ENCODE measurements at places on chromosomes 5 and 9.
A peak's percentile ranks its signal among the peaks of the same experiment; 100 is the strongest.

- no peak for DNase-seq
Measured at GRCh38 chr9:120690372-120690771, 23.9 kb downstream of the MEGF9 start.

DNA sequence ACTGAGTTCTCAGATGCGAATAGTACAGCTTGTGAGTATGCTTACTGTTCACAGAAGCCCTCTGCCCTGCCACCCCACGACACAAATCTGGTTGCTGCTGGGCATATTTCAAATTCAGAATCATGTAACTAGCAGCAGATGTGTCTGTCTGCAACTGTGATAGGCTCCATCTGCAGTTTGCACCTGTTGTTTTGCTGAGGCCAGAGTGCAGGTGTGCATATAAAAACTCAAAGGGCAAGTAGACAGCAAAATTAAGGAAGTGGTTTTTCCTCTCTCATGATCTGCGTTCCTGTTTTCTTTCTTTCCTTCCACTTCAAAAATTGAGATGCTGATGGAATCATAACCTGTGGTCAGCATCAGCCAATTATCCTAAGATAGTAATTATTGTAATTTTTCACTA is 1000.5 kb downstream of the PTPRD start:
- DNase-seq = peak; percentile 85

GRCh38 chr5:98096155-98096554 is 677.3 kb upstream of the RGMB start:
- DNase-seq = no peak

- peak; percentile 10 for DNase-seq
Measured at GRCh38 chr5:127739807-127740384, 36.7 kb downstream of the CCDC192 start.

GRCh38 chr5:90344689-90345088 is 64.9 kb downstream of the CETN3 start:
- DNase-seq = no peak

- DNase-seq = no peak
Measured at GRCh38 chr9:123695386-123695785, 234.5 kb downstream of the DENND1A start.

DNA sequence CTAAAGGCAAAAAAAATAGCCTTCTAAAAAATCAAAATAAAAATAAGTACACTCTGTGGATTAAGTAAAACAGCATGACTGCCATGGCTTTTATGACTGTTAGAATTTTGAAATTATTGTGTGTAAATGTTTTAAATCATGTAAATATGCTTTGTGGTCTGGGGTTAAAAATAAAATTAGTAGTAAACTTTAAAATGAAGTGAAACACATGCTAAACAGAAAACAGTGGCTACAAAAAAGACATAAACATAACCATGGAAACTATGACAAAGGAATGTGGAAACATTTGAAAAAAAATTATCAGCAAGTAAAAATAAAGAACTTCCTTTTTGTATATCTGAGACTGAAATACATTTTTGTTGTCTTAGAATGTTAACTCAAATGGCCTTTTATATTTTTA is 134.5 kb upstream of the SPEF2 start:
- no peak for DNase-seq

DNA sequence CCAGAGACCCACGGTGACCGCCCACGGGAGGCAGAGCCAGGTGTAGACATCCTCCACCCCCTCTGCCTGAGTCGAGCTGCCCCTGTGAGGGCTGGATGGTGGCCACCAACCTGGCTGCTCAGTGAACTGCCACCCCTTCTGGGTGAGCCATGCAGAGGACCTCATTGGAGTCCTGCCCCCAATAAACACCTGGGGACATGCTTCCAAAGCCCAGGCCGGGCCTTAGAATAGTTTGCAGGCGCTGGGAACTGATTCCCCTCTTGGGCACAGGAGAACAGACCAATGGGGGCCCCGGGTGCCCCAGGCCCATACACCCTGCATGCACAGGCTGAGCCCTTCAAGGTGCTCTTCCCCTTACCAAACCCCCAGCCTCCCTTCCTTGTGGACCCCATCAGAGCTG is 38.1 kb upstream of the GFPT2 start:
- DNase-seq = no peak

- peak; percentile 90 for DNase-seq
Measured at GRCh38 chr5:124662181-124662781, 84.2 kb downstream of the ZNF608 start.

DNA sequence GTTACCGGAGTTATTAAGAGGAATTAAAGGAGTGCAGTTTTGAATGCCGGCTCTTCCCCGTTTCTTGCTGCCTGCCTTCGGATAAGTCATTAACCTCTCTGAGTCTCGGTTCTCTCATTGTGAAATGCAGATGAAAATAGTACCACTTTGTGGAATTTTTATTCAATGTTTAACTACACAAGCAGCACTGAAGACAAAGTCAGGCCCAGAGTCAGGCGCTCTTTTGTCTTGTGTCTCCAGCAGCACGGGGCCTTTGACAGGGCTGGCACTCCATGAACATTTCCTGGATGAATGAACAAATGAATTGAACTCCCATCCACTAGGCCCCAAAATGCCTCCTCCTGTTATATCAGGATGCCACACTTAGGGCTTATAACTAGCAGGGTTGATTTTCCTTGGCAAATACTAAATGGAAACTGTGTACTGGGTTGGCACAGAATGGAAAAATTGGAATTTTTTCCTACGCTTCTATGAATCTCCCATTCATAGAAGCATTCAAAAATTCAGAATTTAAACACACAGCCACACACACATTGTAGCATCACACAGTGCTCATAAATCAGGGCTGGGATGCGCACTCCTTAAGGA is 332.8 kb downstream of the MLLT3 start:
- no peak for DNase-seq

DNA sequence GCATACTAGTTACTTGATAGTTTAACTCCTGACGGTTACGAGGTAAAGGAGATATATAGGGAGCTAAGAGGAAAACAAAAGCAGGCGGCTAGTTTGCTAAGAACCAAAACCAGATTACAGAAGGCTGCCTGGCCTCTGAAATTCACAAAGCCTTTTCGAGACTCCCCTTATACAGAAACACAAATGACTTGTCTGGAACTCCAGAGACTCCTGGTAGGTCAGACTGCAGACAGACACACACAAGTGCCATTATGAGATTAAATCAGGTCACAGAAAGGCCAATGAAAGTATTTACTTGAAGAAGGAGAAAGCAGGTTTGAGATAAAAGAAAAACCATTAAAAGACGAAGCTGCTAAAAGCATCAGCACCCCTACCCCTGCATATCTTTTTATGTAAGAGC is 142.5 kb upstream of the LRRTM2 start:
- no peak for DNase-seq

DNA sequence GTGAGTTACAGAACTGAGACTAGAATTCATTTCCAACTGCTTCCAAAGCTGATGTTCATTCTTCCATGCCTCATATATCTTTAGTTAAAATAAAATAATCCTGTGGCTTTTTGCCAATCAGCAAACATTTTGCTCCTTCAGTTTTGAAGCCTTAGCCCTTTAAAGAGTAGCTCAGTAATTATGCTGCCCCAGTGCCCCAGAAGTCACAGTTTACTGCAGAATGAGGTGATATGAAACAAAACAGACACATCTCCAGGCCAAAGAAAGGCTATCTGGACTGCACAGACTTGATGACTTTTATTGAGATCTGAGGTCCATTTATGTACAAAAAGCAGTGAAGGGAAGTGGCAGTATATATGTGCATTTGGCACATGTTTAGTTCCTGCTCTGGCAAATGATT is 285.8 kb upstream of the ZNF462 start:
- no peak for DNase-seq

DNA sequence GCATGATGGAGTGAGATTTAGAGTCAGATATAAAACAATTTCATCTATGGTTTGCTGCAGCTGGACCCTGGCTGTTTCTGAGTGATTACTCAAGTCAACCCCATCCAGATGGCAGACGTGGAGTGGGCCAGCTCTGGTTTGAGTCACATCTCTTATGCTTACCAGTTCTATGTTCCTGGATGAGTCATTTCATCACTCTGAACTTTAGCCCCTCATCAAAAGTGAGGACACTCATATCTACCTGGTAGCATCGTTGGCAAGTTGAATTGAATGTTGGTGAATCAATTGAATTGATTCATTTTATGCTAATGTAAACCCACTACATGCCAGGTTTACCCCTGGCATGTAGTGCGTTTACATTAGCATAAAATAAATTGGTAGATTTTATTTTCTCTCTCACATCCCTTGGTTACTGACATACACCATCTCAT is 176.4 kb downstream of the FGF18 start:
- DNase-seq = no peak

- no peak for DNase-seq
Measured at GRCh38 chr5:171599957-171600612, 180.6 kb downstream of the FGF18 start.

DNA sequence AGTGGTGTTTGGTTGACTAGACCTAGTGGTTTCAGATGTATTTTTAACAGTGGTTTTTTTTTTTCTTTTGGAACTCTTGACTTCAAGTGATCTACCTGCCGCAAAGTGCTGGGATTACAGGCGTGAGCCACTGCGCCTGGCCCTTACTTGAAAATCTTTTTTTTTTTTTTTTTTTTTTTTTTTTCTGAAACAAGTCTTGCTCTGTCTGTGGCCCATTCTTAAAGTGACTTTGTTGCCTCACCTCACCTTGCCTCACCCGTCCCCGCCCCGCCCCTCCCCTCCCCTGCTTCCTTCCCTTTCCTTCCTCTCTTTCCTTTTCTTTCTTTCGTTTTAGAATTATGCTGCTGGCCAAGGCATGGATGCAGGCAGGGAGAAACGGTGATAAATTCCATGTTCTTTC is 26.0 kb downstream of the GPBP1 start:
- DNase-seq = no peak

GRCh38 chr9:110087605-110088004 is 120.4 kb downstream of the C9orf152 start:
- DNase-seq = peak; percentile 16

DNA sequence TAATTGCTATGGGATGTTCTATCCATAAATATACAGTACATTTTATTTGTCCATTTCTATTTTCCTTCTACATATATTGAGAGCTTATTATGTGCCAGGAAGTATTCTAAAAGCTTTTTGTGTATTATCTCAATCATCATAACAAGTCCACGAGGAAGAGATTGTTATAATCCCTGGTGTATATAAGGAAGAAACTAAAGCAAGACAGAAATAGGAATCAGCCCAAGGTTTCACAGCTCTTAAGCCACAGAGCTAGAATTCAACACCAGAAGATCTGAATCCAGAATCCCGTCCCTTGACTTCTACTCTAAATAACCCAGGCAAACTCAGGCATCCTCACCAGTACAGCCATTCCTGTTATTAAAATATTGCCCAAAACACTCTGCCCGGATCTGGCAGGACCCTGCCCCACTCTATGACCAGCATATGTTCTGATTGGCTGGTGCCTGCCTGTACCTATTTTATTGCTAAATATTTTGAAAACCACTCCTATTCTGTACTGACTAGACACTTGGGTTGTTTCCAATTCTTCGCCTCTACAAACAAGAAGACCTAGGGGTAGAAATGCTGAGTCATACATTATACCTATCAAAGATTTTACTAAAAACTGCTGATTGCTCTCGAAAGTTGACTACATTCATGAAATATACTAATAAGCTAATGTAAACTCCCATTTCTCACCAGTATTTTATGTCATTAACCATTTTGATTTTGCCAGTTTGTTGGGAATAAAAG is 297.4 kb downstream of the ENC1 start:
- DNase-seq = no peak

DNA sequence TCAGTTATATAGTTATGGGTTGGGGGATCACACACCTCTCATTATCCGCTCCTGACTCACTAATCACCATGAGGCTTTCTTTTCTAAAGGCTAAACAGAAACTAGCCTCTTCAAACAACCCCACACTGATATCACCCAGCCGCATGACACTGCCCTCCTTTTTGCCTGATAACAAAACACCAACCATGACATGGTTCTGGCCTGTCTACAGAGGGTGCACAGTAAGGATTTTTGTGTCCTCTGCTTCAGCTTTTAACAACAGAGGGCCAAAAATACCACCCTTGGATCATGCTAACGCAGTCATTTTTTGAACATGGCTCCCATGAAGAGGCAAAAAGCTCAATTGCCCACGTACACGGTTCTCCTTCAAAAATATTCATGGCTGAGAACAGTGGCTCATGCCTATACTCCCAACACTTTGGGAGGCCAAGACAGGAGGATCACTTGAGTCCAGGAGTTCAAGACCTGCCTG is 4.0 kb downstream of the CMBL start:
- DNase-seq = peak; percentile 40

- no peak for DNase-seq
Measured at GRCh38 chr9:130234340-130235260, 31.0 kb upstream of the HMCN2 start.

DNA sequence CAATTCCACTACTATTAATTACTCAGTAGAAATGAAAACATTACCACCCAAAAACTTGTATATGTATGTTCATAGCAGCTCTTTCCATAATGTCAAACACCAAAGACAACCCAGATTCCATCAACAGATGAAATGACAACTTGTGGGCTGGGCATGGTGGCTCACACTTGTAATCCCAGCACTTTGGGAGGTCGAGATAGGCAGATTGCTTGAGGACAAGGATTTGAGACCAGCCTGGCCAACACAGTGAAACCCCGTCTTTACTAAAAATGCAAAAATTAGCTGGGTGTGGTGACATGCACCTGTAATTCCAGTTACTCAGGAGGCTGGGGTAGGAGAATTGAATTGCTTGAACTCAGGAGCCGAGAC is 11.5 kb downstream of the UIMC1 start:
- DNase-seq = no peak
